T-helper 17 cell (primary cell): ENCODE measurements at places on chromosomes 4 and X.

DNA sequence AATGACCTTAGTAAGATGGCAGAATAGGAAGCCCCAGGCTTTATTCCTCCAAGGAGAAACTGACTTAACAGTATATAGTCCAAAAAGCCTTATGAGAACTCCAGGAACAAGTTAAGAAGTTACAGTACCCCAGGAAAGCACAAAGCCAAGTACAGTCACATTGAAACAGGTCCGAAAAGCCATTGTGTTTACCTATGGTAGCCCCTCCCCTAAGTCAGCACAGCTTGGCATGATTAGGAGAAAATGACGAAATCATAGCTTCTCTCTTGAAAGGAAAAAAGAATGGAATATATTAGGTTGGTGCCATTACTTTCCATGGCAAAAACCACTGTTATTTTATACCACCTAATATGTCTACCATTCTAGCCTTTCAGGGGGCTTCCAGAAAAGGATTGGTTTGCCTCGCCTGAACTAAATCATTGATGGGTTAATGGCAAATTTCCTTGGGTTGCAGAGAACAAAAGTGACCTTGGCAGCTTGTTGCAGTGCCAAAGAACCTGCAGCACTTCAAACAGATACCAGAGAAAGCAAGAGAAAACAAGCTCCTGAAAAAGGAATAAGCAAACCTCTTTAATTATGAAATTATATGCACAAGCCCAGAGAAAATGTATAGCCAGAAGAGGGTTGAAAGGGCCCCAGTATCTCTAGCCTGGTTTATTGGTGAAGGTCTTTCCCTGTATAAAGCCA, 130.6 kb downstream of the PTCHD1 start:
- no peak for DNase-seq

DNA sequence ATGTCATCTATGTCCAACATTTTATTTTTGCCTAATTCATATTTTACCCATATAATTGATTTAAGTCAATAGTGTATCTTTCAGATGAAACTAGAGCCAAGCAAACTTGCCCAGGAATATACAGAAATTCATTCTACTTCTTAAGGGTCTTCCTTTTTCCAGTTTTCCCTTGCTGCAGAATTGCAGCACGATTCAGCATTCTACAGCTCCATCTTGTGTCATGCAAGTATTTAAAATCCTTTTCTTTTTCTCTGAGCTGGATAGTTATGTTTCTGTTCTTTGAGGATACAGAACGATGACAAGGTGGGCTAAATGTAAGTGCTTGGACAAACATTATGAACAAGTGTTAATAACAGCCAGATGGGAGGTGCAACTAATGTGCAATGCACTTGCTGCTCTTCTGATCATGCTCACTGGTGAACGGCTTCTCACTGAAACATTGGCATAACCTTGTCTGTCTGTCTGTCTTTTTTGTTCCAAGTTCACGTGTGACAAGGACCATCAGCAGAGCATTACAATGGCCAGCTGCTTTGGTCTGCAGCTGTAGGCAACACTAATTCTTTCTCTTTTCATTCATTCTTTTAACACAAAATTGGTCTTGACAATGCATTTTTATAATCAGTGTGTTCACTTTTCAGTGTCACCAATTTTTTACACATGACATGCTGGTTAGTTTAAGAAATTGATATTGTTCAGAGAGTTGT, 1821.7 kb downstream of the ARAP2 start:
- DNase-seq: no peak

GRCh38 chr4:100169491-100170485, 20.5 kb downstream of the DDIT4L start:
- no peak for DNase-seq

GRCh38 chrX:27626066-27626465, 35.9 kb downstream of the DCAF8L2 start:
- DNase-seq: no peak

GRCh38 chr4:87038837-87039615, 104.2 kb downstream of the AFF1 start:
- DNase-seq: no peak

- no peak for DNase-seq
These were observed 54.1 kb downstream of the ATRX start for GRCh38 chrX:77731821-77732419.

DNA sequence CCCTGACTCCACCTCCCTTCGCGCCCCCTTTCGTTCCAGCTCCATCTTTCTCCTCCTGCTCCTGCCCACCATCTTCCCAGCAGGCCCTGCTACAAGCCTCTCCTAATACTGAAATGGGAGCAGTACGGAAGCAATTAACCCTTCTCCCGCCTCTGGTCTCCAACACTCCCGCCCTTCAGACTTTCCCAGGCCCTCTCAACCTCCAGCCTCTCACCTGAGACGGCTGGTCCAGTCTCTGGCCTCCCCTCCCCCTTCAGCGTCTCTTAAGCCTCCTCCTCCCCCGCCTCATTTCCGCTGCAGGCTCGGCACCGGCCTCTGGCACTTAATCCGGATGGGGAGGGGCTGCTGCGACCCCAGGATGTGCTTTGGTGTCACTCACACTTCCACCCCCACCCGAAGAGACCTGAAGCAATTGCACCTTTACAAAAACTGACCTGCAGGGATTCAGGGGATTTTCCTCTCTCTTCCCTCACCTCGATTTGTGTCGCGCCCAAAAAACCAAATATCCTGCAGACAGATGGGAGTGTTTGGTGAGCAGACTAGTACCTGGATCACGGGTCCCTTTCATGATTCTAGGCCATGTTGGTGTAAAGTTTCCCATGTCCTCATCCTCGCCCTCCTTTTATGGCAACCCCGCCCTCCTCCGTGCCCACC, 657 bp downstream of the TCEAL8 start:
- no peak for DNase-seq

DNA sequence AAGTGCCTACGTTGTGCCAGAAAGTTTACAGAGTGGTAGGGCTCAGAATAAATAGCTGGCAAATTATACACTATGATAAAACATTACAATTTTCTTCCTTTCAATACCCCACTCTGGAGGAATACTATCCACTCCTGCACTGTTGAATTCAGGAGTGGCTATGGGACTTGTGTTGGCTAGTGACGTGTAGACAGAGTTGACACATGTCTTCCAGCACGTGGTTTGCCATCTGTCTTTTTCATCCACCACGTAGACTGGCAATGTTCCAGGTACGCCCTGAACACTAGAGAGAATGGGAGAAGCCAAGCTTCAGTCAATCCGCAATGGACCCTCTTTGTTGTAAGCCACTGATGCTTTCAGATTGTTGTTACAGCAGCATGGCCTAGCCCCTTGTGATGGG, 168.8 kb upstream of the RBPJ start:
- no peak for DNase-seq
